ENCODE measurements at places on chromosomes 1 and 21. TPM values are rescaled to one million over a fixed set of nuclear protein-coding genes. Genes with fewer than 3 reads are reported as not detected.

- DNase-seq: no peak
Observed at GRCh38 chr1:169309178-169310166, 58.1 kb downstream of the NME7 start.

DNA sequence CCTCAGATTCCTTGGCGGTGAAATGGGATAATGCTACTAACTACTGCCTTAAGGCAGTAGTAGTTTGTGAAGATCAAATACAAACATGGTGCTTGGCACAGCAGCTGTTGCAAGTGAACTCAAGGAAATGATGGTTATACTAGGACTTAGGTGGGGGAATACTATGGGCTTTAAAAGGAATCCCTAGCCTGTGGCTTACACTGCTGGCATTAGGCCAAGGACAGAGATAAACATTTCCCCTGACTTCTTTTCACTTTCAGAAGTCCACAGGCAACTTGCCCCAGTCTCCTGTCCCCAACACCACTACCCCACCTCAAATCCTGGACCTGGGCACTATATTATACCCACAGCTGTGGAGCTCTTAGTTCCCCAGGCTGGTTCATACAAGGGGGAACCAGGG, 13.1 kb upstream of the VAMP4 start:
- DNase-seq: no peak

GRCh38 chr1:232474826-232475225, 155.1 kb downstream of the SIPA1L2 start:
- DNase-seq: no peak

GRCh38 chr1:67100833-67101232, 33.9 kb downstream of the C1orf141 start:
- no peak for DNase-seq

Gene ZMYM4
- 55.5 TPM for total RNA-seq

Gene MIXL1
- not detected for total RNA-seq

Gene FMO3
- 0.86 TPM for total RNA-seq

Gene SPATA46
- total RNA-seq: not detected

Gene HAX1
- total RNA-seq: 63.1 TPM

Gene AIM2
- total RNA-seq: 0.86 TPM

Gene DAB1
- total RNA-seq: 5.0 TPM

Gene RPL22
- 282 TPM for total RNA-seq
